Calu3 (cell line): ENCODE measurements at places on chromosomes 5 and 9.

DNA sequence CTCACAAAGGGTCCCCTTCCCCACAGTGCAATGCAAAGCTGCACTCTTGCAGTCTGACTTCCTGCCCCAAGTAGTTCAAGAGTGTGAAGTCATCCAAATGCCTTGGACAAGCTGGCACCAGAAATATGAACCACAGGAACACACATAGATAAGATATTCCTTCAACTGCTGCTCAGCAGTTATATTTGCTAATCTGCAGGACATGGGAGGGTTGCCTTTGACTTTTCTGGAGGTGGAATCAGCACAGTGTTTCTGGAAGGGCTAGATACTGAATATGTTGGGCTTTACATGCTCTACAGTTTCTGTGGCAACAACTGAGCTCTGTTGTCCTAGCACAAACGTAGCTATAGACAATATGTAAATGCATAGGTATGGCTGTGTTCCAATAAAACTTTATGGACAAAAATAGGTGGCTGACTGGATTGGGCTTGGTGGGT is 96.7 kb upstream of the PCA3 start:
- DNase-seq: no peak

DNA sequence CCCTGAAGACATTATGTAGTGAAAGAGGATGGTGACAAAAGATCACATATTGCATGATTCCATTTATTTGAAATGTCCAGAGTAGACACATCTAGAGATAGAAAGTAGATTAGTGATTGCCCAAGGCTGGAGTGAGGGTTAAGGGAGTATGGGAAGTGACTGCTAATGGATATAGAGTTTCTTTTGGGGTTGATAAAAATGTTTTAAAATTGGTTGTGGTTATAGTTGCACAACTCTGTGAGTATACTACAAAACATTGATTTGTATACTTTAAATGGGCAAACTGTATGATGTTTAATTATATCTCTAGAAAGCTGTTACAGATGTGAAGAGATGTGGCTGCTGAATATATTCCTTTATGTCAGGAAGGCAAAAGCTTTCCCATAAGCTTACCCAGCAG is 202.8 kb downstream of the CCDC171 start:
- no peak for DNase-seq

DNA sequence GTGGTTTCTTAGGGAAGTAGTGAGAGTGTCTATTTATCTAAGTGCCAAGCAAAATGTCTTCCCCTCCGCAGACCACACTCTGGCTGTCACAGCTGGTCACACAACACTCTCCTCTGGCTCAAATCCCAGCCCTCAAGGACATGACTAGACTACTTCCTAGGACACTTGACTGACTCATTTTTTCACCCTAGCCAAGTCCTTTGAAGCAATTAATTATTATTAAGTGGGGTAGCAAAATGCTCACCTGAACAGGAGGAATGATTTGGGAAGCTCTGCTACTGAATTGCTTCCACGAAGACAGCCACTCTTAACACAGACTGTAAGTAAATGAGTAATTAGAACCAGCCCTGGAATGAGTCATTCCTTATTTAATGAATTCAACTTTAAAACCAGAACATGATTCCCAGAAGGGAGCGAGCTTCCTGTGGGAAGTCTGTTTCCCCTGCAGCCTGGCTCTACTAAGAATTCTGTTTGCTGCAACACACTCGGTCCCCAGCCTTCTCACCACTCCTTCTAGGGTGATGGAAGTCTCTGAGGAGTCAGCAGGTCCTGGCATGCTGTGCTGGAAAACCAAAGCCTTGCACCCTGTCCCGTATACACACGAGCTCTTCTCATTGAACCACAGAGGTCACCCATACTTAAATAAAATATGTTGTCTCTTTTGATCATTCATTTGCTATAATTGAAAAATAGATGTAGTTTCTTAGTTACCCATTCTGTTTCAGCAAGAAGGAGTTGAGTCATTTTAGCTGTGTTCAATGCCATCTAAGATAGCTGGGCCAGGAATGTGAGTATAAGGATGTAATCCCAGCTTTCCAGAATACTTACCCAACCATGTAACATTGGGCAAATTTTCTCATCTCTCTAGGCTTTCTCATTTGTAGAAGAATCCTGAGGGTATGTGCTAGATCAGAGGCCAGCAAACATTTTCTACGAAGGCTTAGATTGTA is 218.6 kb upstream of the RASEF start:
- peak; percentile 30 for DNase-seq

- DNase-seq: no peak
Measured at GRCh38 chr5:72377910-72378638, 57.9 kb downstream of the PTCD2 start.

DNA sequence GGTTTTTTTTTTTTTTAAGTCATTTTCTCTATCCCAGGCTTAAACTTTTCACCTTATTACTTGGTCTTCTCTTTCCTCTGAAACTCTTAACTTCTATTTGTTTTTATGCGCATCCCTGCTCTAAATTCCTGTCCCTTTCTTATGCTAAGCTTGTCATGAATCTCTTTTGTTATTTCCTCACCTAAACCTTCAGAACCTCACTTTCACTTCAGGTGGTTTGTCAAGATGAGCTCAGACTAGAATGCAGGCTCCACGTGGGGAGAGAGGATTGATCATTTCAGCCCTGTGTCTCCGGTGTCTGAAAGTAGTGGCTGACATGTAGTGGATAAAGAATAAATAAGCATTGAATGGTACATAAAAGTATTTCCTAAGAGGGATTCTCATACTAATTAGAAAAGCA is 63.6 kb downstream of the ANXA1 start:
- no peak for DNase-seq

DNA sequence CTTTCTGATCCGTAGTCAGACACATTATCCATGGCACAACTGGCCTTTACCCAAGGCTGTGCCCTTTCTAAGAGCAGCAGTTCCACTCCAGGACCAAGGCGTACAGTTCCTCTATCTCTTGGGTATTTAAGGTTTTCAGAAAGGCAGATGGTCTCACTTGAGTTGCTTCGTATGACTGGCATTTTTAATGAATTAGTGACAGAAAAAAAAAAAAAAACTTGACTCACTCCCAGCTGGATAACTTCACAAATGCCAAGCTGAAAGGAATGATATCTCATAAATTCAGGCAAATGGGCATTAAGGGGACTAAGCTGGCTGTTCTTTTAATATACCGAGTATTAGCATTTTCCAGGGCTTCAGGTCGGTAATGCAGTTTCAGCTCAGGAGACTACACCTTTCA is 60.7 kb downstream of the SLC24A2 start:
- no peak for DNase-seq

GRCh38 chr5:165858118-165858517 is 2352.7 kb downstream of the MAT2B start:
- DNase-seq: no peak

GRCh38 chr9:76206821-76207220 is 187.4 kb downstream of the RFK start:
- no peak for DNase-seq

DNA sequence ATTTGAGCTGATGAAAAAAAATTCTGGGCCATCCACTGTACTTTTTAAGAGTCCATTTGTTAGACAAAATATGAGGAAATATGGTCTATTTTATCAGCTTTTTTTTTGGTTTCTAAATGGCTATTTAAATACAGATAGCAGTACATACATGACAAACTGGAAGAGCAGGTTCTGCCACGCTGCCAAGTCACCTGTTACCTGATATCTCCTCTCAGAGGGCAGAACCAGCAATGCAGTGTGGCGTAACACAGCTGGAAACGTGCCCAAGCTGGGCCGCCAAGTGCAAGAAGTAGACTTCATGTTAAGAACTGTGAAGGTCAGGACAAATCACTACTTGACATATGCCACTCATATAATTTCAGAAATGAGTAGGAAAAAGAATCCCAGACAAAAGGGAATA is 8.1 kb downstream of the MCIDAS start:
- DNase-seq: peak; percentile 87

GRCh38 chr5:178403351-178403750 is 170.7 kb upstream of the PHYKPL start:
- no peak for DNase-seq

GRCh38 chr5:160435532-160435931 is 13.9 kb downstream of the PTTG1 start:
- DNase-seq: no peak

DNA sequence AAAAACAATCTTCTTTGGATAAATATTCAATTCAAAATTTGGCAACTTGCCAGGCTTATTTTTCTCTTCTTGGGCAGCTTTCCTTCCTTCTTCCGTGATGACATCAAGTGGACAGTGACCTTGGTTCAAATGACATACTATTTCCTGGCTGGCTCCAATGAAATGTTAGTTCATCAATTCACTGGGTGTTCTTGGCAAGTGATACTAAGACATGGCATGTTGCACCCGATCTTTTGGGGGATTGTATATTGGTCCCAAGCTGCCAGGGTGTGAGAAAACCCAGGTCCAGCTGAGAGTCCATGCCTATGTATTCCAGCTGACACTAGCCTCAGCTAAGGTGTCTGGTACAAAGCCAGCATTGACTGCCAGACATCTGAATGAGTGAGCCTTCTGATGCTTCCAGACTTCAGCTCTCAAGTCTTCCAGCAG is 252.9 kb downstream of the MAT2B start:
- DNase-seq: no peak

GRCh38 chr9:82553654-82554366 is 509.1 kb downstream of the RASEF start:
- no peak for DNase-seq

- DNase-seq: no peak
Measured at GRCh38 chr9:109830545-109830944, 50.5 kb downstream of the PALM2AKAP2 start.

DNA sequence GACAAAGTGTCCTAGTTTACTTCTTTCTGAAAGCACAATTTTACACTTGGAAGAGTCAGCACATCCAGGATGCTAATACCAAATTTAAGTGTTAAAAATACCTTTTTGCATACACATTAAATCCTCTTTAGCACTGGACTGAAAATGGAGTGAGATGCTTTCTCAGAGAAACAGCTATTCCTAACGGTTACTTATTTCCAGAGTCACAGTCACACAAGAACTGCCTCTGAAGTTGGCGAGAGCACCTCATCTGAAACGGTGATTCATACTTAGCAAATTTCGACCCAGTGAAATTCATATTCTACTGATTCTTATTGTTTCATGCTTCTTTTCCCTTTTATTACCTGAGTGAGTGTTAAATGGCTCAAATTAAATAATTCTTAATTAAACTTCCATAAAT is 12.2 kb downstream of the CDH18 start:
- no peak for DNase-seq

DNA sequence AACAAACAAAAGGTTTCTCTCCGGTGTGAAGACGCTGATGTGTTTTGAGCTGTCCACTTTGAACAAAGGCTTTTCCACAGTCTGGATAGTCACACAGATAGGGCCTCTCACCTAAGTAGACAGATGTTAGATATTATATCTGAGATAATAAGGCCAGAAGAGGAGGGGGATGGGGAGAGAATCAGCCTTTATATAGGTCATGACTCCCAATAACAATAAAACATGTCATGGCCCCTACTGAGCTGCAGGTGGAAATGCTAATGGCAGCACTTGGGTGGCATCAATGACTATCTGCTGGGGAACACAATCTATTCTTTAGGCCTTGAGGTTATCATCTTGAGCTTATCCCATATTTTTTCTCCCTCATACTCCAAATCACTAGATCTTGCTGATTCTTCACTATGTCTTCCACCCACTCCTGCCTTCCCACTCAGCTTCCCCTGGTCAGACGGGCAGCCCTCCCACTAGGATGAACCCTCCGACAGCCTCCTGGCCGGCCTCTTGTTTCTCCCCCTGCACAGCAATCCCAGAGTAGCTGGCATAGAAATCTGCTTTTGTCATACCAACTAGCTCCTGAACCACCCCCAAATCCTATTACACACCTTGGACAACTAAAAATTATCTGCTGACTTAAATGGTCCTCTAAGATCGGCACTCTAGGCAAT is 11.5 kb upstream of the SLC35D2 start:
- DNase-seq: no peak

GRCh38 chr5:172096207-172096940 is 89.9 kb upstream of the FBXW11 start:
- no peak for DNase-seq

GRCh38 chr9:81717061-81717746 is 27.9 kb upstream of the TLE1 start:
- DNase-seq: no peak

- DNase-seq: no peak
Measured at GRCh38 chr5:142685418-142686209, at the start of gene FGF1. Gene FGF1, minus strand, starts transcription at chr5:142686090. Its CDS starts 71,963 bp downstream, at chr5:142614127.

DNA sequence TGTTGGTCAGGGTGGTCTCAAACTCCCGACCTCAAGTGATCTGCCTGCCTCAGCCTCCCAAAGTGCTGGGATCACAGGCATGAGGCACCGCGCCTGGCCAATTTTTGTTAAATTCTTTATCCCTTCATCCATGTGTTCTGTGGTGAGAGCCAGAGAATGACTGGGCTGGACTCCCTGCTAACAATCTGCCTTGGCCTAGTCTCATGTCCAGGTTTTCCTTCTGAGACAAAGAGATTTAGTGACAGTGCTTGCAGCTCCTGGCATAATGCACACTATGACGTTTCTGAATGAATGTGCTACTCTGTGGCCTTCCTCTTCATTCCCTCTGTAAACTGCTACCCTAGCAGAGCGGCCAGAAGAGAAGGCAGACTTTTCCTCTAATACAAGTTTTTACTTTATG is 79.3 kb downstream of the FOXD1 start:
- DNase-seq: no peak

DNA sequence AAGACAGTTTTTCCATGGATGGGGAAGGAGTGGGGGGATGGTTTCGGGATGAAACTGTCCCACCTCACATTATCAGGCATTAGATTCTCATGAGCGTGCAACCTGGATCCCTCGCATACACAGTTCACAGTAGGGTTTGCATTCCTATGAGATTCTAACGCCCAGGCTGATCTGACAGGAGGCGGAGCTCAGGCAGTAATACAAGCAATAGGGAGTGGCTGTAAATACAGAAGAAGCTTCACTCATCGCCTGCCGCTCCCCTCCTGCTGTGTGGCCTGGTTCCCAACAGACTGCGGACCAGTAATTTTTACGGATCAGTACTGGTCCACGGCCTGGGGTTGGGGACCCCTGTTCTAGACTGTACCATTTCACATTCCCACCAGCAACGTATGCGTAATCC is 68.3 kb upstream of the OTULINL start:
- DNase-seq: no peak

DNA sequence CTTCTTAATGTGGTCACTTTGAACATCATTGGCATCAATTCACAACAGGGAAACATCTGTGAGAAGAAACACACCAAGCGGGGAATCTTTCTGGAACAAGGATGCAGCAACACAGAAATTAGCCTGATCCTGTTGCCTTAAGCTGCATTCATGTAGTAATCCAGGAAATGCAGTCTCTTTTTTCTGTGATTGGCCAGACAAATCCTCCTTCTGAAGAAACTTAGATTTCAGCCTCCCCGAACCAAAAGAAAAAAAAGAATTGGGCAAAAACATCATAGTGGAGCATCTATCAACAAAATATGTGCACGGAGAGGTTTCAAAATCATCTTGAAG is 7.2 kb upstream of the XPA start:
- no peak for DNase-seq

- DNase-seq: no peak
Measured at GRCh38 chr5:125550274-125550673, 803.8 kb upstream of the ZNF608 start.
